ENCODE measurements at places on chromosomes 5 and 9.

GRCh38 chr5:94849821-94850736 is 231.6 kb downstream of the SLF1 start:
- peak; percentile 61 for DNase-seq

DNA sequence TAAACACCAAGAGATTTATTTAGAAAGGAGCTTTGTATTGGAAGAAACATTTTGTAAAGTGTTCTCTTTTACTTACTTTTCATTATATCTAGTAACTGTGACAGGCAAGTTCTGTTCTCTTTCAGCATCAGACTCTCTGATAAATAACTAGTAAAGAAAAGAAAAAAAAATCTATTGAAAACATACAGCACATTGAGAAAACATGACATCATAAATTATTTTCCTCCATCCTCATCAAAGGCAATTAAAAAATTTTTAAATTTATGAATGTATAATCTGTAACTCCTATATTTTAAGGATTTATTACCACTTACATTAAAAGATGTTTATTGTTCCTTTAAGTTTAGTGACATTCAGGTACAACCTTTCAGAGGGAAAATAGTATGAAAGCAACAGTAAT is 11.1 kb downstream of the CCNH start:
- no peak for DNase-seq

- DNase-seq: no peak
Observed at GRCh38 chr9:125982798-125983406, 235.7 kb downstream of the PBX3 start.

DNA sequence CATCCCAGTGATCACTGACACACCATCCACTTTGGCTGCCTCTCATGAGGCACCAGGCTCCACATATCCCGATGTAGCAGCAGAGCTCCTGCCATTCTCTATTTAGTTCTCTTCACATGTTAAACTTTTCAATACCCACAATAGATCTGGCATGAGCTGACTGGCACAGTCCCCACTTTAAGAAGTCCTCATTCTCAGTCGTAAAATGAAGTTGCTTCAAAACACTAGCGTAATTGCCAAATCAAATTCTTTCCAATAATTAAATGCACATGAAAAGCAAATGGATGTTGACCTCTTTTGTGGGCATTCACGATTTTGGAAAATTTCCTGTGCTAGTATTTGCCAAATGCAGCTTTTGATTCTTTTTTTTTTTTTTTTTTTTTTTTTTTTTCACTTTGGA is 32.4 kb downstream of the HAPLN1 start:
- DNase-seq: no peak

- DNase-seq: no peak
Observed at GRCh38 chr5:157066080-157066479, 7.2 kb upstream of the HAVCR1 start.

- DNase-seq: no peak
Observed at GRCh38 chr9:83385317-83385716, 152.9 kb downstream of the FRMD3 start.
